ENCODE measurements at places on chromosomes 5 and 9.
A peak's percentile ranks its signal among the peaks of the same experiment; 100 is the strongest.

DNA sequence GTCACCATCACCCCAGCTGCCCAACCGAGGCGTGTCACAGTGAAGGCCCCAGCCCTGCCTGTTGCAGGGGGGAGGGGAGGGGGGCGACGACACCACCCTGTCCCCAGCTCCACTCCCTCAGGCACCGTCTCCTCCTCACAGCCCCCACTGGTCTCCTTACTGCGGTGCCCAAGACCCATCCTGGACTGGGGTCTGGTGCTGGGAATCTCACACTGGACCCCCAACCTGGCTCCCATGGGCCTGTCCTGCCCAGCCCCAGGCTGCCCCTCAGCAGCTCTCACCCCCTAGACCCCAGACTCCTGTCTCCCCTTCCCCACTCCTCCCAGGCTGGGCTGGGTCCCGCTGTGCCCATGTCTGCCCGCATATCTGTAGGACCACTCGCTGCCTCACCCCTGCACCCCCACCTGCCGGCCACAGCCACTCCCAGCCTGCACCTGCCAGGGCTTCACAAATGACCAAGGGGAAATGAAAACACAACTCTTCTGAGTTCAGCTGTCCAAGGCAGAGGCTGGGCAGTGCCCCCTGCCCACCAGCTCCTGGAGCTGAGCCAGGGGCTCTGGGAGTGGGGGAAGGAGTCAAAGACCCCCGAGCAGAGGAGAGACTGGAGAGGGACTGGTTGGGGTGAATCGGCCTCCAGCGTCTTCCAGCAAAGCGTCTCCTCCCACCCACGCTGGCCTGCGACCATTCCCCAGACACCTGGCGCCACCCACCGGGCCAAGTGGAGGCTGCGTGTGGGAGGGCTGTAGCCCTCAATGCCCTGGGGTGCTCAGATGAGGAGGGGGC lies 32.6 kb upstream of the EGFL7 start:
- DNase-seq: no peak

DNA sequence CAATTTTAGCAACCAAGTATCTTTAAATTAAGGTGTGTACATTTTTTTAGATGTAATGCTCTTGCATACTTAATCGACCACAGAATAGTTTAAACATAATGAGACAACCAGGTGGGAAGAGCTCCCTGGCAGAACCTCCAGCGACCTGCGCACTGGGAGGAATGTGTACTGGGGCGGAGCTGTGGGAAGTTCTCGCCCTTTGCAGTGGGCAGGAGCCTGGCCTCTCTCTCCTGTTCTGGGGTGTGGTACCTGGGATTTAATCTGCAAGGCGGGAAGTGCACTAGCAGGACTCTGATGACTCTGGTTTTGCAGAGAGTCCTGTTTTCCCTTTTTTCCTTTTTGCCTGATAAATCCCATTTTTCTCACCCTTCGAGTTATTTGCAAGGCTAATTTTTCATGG lies 150.7 kb downstream of the SLC28A3 start:
- DNase-seq: no peak

DNA sequence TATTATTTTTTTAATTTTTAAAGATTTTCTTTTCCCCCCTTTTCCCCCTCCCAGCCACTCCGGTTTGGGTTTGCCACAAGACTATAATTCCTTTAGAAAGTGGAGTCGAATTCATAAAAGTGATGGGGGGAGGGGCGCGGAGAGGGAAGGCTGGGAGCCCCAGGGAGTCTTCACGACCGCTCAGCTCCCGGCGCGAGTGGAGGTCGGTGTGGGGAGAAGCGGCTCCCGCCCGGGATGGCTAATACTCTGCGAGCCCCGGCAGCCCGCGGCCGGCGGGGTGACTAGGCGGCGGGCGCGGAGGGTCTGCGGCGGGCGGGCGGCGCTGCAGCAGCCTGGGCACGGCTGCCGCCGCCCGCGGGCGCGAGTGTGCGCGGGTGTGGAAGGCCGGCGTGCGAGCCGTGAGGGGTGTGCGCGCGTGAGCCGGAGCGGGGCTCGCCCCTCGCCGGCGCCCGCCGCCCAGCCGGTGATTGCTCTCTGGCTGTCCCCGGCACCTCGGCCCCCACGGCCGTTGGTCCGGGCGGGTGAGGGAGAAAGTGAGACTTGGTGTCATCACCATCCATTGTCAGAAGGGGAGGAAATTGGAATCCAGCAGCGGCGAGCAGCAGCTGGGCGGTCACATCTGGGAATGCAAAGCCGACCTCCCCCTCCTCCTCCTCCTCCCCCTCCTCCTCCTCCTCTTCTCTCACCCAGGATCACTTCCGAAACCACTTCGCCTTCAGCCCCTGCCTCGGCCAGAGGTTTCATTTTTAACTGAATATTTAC lies at the start of gene PARP8:
PARP8 (plus strand) TSS at position 377 of the 762 bp plus-strand sequence. CDS start 459 bp downstream, outside the sequence.
- DNase-seq: peak; percentile 49

- DNase-seq: no peak
Measured at GRCh38 chr9:134624137-134624591, 17.4 kb upstream of the COL5A1 start.

DNA sequence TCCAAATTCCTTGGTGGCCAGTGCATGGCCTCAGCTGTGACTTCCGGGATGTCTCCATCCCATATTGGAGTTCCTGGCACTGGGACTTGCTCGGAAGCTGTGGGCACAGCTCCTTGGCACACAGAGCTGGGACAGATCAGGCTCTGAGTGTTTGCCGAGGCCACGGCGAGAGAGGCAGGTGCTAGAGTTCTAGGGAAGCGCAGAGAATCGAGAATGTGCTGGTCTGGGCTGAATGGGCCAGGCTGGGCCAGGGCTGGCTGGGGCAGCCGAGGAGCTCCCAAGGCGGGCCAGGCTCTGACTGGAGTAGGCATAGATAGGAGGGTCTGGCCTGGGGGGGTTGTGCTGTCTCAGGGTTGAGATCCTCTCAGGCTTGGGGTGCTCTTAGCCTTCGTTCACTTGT lies 45.4 kb downstream of the HMCN2 start:
- DNase-seq: no peak

DNA sequence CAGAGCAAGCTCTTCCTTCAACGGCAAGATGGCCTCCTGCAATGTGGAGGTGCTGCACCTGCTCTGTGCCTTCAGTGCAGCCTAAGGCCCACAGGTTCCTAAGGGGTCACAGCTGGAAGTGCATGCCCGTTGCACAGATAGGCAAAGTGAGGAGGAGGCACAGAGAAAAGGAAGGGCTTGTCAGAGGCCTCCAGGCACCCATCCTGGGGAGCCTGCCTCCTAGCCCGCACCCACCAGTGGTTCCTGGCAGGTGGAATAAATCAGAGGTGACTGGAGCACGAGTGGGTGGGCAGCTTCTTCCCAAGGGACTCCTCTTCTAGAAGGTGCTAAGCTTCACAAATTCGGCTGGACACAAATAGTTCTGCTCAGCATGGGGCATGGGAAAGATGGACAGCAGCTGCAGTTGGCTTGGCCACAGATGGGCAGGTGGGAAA lies 52.8 kb upstream of the STXBP1 start:
- no peak for DNase-seq

GRCh38 chr5:129245489-129245888 lies 150.9 kb downstream of the ISOC1 start:
- no peak for DNase-seq

DNA sequence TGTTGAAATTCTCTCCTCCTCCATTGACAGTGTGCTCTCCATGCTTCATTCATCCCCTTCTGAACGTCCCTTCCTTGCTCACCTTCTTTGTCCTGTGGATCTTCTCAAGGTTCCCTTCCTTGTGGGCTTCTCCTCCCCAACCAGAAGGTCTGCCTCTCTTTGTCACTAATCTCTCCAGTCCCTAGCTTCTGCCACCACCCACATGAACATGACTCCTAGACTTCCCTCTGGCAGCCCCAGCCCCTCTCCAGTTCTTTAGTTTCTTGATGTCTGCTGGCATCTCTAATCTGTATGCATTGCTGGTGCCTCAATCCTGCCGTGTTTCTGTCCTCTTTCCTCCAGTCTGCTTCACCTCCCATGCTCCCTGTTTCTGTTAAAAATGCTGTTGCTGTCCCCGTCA lies 79.3 kb downstream of the ARHGAP26 start:
- no peak for DNase-seq

- no peak for DNase-seq
Measured at GRCh38 chr5:124040799-124041198, 528.8 kb downstream of the CSNK1G3 start.

GRCh38 chr5:14545308-14545707 lies 36.3 kb upstream of the OTULINL start:
- no peak for DNase-seq

DNA sequence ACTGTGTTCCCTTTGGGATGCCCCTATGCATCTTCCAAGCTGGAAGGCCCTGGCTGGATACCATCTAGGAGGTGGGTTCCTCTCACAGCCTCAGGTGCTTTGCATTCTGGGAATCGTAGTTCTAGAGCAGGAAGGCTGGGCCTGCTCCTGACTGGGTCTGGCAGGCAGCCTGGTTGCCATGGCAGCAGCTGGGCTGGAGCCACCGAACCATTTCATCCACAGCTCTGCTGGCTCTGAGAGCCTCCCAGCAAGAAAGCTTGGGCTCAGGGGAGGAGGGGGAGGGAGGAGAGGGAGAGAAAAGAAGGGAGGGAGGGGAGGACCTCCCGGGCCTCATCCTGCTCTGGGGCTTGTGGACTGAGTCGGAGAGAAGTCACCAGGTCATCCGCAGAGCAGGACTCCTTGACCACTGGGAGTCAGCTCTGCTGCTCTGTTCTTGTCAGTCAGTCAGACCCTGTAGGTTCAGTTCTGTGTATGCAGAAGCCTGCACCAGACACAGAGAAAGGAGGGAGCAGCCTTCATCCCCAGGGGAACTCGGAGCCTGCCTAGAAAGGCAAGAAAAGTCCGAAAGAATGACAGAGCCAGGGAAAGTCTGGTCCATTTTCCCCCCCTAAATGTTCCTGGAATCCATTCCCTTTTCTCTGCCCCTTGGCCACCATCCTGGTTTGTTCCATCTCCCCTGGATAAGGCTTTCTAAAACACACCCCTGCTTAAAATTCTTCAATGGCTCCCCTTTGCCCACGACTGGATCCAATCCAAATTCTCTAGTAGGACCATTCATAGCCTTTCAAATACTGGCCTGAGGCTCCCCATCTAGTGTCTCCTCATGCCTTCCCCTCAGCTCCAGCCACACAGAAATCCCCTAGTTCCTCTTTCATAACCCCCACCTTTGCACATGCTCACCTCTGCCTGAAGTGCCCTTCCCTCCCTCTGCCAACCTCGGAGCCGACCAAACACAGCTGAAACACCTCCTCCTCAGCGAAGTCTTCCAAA lies 65.4 kb upstream of the ARAP3 start:
- DNase-seq: no peak

- no peak for DNase-seq
Measured at GRCh38 chr5:99005506-99005905, 76.7 kb upstream of the CHD1 start.

GRCh38 chr5:153629027-153629895 lies 138.8 kb downstream of the GRIA1 start:
- DNase-seq: peak; percentile 19

GRCh38 chr9:108784998-108785397 lies 70.8 kb downstream of the ACTL7B start:
- DNase-seq: no peak

DNA sequence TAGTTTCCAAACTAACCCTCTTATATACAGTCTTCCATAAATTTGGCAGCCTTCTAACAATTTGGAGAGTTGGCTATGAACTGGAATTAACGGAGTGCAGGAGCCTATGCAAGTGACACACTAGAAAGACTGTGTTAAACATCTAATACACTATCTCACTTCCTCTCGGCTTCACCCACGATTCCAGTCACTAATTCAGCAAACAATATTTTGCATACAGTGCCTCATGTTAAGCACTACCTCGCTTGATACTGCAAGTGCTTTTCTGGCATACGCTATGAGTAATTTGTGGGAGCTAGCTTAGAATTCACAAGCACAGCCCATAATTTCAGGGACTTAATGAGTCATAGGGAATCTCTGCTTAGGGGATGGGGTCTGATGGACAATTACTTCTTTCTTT lies 102.5 kb downstream of the ST8SIA4 start:
- no peak for DNase-seq

GRCh38 chr5:72372923-72373322 lies 52.8 kb downstream of the PTCD2 start:
- DNase-seq: no peak

DNA sequence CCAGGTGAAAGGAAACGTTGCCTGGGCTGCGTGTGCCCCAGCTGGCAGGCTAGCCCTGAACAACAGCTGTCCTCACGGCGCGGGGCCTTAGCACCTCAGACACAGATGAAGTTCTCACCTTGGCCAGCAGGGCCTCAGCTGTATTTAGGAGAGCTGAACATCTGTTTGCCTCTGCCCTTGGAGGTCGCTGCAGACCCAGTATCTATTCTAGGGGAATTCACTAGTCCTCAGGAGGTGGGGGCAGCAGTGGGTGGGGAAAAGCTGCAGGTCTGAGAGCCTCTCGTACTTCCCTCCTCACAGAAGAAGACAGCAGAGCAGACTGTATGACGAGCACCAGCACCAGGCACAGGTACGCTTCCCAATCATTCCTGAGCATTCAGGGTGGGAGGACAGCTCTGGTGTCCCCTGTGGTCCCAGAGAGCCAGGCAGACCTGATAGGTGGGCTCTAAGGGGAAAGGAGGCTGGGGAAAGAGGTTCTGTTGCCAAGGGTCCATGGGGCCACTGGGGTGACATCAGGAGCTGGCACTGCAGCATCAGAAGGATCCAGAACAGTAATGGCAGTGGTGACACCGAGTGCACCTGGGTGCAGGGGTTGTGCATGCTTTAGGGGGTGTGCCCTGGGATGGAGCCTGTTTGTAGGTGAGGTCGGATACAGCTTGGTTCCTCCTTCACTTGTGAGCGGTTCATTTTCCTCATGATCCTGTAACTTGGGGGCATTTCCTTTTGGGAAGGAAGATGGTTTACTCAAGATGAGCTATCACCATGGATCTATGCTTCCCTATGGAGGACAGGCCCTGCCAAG lies 13.8 kb downstream of the CD74 start:
- DNase-seq: no peak

DNA sequence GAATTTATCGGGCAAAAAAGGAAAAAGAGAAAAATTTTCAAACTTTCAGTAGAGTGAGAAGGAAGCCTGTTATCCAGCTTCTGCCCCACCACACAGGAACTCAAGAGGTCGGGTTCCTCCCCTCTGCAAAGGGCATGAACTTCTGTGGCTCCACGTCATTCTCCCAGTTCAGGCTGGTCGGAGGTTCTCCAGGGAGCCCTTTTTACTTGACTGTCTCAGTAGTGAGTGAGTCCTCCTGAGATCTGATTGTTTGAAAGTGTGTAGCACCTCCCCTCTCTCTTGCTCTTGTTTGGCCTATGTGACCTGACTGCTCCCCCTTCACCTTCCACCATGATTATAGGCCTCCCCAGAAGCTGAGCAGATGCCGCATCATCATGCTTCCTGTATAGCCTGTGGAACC lies 9.7 kb downstream of the SPINK1 start:
- no peak for DNase-seq

- peak; percentile 76 for DNase-seq
Measured at GRCh38 chr5:66306105-66306843, 162.2 kb downstream of the SREK1 start.

DNA sequence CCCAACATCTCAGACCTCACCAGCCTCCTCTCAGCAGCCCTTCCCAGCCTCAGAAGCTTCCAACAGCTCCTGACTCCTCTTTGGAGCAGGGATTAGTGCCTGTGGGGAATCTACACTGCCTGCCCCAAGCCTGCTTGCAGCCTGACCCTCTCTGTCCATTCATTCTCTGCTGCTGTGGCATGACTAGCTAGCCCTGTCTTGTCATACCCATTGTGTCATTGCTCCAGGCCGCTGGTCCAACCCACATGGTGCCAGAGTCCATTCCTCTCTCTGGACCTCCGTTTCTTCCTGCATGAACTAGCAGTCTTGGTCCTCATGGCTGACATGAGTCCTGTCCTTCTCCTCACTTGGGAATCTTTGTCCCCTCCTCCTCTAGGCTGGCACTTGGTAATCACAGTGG lies 12.8 kb upstream of the RXRA start:
- DNase-seq: no peak

GRCh38 chr5:54458221-54458620 lies 2.7 kb downstream of the HSPB3 start:
- no peak for DNase-seq

- DNase-seq: no peak
Measured at GRCh38 chr9:137064027-137064879, 6.1 kb downstream of the SAPCD2 start.

All from LoVo (cell line).